ENCODE measurements at places on chromosomes 3 and 15.
A peak's percentile ranks its signal among the peaks of the same experiment; 100 is the strongest.

- DNase-seq, result no peak
Observed at GRCh38 chr15:52255008-52255407, 40.6 kb downstream of the MYO5C start.

GRCh38 chr3:21914451-21914850 is 163.4 kb upstream of the ZNF385D start:
- no peak for DNase-seq

DNA sequence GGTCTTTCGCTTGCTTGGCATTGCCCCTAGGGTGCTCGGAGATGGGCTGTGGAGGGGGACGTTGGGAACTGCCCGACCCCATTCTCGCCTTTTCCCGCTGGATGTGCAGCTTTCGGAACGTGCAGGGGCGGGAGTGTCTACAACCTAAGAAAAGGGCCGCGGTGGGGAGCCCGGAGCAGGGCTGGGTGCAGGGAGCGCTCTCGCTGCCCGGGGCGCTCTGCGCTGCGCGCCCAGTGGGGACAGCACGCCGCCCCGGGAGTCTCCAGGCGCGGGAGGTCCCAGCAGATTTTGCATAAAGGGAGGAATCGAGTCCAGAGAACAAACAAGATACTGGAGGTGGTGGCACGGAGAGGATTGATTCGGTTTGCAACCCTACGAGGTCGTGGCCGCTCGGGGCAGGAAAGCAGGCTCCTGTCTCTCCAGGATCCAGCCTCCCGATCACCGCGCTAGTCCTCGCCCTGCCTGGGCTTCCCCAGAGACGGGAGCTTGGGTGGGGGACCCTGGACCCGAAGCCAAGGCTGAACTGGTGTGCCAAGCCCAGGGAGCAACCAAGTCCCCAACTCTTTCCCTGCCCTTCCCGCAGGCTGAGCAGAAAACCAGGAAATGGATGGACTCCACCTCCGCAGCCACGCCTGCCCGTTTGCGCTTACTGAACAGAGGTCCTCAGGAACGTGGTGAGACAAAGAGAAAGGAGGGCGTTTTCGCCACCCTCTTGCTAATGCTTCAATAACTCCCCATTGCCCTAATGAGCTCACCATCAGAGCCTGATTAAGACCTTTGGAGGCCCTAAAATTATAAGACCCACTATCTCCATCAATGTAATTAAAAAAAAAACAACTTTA is 59.7 kb downstream of the NOX5 start:
- no peak for DNase-seq

- no peak for DNase-seq
Observed at GRCh38 chr3:149090461-149090860, 4.1 kb upstream of the HLTF start.

DNA sequence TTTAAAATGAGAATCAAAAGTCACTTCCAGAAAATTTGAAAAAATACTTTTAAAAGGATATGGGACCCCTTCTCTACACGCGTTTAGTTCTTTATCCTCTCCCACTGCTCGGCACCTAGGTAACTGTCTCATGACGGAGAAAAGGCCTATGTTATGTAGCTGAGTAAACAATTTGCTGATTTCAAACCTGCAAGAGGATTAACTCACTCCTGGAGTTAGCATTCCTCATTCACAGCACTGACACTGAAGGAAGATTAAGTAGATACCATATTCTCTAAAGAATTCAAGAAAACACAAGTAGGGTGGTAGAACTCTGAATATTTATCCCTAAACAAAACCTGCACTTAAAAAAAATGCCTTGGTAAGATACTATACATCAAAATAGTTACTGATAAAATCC is 30.2 kb upstream of the PYGO1 start:
- no peak for DNase-seq

DNA sequence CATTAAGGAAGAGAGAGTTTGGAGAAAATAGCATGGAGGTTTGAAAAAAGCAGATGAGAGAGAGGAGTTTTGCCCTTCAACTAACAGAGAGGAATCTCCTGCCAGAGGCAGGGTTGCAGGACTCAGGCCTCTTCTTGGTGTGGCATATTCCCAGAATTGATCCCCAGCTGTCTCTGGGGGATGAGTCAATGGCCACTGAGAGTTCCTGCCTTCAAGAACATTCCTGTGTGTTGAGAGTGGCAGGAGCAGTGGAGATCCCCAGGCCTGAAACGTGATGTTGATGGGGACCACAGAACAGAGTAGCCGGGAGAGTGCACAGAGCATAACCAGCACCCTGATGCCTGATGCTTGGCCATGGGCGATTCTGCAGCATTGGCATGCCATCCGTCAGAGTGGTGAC is 348.4 kb upstream of the THBS1 start:
- no peak for DNase-seq

GRCh38 chr15:28975766-28976179 is 90.0 kb downstream of the APBA2 start:
- peak; percentile 66 for DNase-seq

- DNase-seq, result no peak
Observed at GRCh38 chr3:143848704-143849103, 436 bp upstream of the SLC9A9 start.

DNA sequence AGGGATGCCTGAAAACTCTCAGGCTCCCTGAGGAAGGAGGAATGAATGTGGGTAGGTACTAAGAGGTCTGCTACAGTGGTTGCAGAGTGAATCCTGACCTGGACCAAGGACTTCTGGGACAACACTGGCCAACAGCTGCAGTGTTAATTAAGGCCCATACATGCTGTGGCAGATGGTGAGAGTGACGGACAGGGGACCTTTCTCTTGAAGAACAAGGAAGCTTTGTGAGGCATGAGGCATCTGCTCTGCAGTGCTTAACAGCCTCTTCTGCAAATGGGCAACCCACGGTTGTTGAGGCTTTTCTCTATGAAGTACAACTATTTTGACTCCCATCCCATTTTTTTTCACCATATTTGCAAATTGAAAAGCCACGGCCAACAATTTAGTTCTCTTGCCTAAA is 26.6 kb upstream of the ACAN start:
- DNase-seq, result no peak

DNA sequence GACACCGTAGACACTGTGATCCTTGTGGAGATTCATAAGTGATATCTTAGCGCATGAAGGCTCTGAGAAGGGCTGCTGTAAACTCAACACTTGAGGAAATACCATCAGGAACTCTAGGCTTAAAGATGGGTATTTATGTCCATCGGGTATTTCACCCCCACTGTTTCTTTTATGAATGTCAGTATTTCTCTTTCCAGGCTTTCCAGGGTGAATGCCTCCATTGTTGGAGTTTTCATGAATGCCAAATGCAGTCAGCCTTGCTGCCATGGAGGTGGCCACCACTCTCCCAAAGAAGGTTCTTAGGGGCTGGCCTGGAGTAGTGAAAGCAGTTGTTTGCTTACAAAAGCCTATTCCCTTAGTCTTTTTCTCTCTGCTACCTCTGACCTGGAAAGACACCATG is 259.2 kb downstream of the SLCO3A1 start:
- DNase-seq, result no peak

DNA sequence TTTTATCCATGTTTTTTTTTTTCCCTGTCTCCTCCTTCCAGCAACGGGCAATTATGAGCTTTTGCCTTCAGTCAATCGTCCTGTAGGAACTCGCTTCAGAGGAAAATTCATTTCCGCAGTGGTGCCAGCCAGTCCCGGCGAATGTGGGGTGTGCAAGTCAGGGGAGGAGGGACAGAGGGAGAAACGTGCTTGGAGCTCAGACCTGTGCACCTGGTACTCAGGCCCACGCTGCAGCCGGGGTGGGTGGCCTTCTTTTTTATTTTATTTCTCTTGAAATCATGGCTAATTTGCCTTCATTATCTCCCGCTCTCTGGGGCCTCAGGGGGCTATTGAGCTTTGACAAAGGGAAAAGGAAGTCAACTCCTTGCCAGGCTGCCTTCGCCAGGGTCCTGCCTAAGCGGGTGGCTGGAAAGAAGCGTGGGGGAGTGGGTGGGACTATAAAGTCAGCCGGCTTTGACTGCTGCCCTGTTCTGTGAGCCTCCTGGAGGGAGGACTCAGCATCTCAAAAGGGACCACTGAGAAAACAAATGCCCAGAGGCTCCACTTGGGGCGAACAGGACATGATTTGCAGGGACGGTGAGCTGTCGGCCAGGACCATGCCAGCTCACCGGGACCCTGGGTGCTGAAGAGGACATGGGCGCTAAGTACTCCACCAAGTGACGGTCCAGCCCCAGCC is 5.5 kb downstream of the GRIP2 start:
- no peak for DNase-seq

GRCh38 chr3:80445641-80446040 is 677.8 kb upstream of the ROBO1 start:
- DNase-seq, result no peak

DNA sequence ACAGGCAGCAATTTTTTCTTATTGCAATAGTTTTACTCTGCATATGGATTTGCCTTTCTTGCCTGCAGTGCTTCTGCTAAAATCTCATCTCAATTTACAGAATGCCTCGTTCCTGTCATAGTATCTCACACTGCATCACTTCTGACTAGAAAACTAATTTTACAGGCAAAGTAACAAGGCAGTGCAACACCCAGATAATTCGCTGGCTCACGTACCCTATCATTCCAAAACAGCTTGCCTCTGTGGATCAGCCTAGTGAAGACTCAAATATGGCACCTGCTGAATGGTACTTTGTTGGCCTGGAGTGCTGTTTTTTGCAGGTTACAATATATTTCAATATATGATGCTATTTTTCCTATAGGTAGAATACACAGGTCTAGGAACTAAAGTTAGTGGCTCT is 5.3 kb downstream of the EIF5A2 start:
- DNase-seq, result no peak

GRCh38 chr3:49703443-49703927 is 14.1 kb downstream of the RNF123 start:
- DNase-seq, result peak; percentile 52

- DNase-seq, result no peak
Observed at GRCh38 chr3:114792159-114792918, 354.7 kb downstream of the ZBTB20 start.

- no peak for DNase-seq
Observed at GRCh38 chr3:72960812-72961518, 35.6 kb upstream of the PPP4R2 start.

- DNase-seq, result no peak
Observed at GRCh38 chr3:146130881-146131371, 30.1 kb downstream of the PLOD2 start.

GRCh38 chr15:93037820-93038705 is 50.9 kb downstream of the RGMA start:
- DNase-seq, result no peak

GRCh38 chr3:139472380-139473010 is 3.8 kb downstream of the RBP2 start:
- no peak for DNase-seq

DNA sequence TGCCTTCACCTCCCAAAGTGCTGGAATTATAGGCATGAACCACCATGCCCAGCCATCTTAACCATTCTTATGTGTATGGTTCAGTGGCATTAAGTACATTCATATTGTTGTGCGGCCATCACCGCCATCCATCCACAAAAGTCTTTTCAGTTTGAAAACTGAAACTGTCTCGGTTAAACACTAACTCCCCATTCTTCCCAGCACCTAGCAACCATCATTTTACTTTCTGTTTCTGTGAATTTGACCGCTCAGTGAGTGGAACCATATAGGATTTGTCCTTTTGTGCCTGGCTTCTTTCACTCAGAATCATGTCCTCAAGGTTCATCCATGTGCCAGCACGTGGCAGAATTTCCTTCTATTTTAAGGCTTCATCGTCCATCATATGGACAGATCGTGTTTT is 5.8 kb downstream of the MCM2 start:
- no peak for DNase-seq

DNA sequence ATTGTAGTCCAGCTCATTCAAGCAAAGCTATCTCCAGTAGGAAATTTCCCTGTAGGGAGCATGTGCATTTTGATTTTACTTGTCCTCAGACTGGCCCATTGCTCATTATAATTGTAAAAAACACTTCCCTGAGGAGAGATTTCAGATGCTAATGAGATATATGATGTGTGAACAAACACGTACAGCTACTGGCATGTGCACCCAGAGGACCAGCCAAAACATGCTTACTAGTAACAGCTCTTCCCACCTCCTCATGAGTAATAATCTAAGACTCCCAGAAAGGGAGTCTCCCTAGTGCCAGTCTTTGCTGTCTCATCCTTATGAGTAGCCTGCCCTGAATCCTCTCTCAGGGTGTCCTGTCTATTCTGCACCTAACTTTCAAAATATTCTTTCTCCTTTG is 43.4 kb downstream of the FBXO22 start:
- no peak for DNase-seq

- no peak for DNase-seq
Observed at GRCh38 chr3:31724651-31725050, 191.9 kb downstream of the STT3B start.

DNA sequence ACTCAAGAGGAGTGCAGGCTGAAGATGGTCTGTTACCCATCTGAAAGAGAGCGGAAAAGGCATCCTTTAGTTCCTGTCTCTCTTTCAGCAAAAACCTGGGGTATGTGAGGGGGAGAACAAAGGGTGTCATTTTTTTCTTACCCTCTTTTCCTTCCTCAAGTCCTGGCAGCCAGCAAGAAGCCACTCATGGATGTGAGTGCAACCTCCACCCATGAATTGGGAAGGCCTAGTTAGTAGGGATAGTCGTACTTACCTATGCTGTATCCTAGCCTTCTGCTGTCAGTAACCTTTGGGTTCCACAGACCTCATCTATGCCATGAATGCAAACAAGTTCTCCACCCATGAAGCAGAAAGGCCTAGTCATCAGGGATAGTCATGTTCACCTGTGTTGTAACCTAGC is 472.8 kb downstream of the ZIC1 start:
- no peak for DNase-seq

DNA sequence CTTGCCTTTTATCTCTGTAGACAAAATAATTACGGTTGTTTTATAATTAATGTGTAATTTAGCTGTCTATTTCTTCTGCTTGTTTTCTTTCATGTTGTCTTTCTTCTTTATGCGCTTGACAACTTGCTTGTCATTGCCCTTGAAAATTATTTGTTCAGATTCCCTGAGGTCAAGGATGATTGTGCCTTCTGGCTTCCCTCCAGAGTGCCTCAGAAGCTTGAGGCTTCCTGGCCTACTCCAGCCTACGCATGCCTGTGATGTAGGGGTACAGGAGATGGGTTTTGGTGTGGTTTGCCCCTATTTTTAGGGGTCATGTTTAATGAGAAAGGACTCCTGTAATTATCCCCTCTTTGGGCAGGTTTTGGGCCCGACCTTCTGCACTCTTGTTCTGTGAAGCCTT is 231.5 kb downstream of the SV2B start:
- no peak for DNase-seq

DNA sequence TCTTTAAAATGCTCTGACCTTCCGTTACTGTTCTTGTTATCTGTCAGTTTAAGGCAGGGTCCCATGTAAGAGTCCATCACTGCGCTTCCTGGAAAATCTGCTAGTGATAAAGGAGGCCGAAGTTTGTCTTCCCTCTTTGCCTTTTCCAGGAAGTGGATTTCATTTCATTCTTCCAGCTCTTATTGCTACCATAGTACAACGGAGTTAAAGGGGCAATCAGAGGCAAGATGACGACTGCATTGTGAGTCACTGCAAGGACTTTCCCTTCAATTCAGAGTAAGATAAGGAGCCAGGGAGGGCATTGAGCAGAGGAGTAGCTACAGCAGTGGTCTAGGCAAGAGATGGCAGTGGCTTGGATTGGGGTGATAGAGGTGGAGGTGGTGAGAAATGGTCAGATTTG is 17.2 kb upstream of the DET1 start:
- DNase-seq, result no peak

- no peak for DNase-seq
Observed at GRCh38 chr3:40739971-40740370, 215.2 kb downstream of the ZNF621 start.

Data from T-cell (primary cell).